Stimulated activated CD8-positive, alpha-beta memory T cell treated with anti-CD3 and anti-CD28 coated beads, Interleukin-7, amount 100 ng/mL, for 1 hour (primary cell): ENCODE measurements at places on chromosomes 5 and 9.

DNA sequence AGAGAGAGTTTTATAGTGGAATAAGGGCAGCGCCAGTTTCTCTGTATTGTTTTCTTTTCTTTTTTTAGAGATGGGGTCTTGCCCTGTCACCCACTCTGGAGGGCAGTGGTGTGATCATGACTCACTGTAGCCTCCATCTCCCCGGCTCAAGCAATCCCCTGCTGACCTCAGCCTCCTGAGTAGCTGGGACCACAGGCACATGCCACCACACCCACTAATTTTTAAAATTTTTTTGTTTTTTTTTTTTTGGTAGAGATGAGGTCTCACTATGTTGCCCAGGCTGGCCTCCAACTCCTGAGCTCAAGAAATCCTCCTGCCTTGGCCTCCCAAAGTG, 119.0 kb downstream of the PIK3R1 start:
- DNase-seq, result no peak

DNA sequence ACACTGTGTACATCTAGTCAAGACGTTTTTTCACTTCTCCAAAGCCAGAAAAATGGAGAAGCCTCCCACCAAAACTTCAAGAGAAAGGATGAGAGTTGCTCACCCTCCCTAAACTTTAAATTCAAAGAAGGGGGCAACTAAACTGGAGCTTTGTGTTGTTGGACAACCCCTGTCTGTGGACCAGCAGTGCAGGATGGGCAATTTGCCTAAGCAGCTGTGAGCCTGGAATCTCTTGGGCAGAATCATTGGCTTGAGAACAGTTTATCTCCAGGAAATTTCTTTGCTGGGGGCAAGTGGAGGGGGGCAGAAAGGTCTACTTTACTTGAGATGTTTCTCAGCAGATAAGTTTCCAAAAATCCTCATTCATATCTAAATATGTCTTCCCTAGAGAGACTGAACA, 151.8 kb downstream of the MUSK start:
- DNase-seq, result no peak

GRCh38 chr9:86281593-86282076, 703 bp downstream of the ISCA1 start:
- no peak for DNase-seq

GRCh38 chr5:44365345-44365744, 23.9 kb downstream of the FGF10 start:
- DNase-seq, result no peak

GRCh38 chr5:177446200-177447065, at the start of gene PRR7:
TSS of gene PRR7 (plus strand) at chr5:177446814. CDS start at chr5:177455068, 8,254 bp downstream.
- DNase-seq, result peak; percentile 44

DNA sequence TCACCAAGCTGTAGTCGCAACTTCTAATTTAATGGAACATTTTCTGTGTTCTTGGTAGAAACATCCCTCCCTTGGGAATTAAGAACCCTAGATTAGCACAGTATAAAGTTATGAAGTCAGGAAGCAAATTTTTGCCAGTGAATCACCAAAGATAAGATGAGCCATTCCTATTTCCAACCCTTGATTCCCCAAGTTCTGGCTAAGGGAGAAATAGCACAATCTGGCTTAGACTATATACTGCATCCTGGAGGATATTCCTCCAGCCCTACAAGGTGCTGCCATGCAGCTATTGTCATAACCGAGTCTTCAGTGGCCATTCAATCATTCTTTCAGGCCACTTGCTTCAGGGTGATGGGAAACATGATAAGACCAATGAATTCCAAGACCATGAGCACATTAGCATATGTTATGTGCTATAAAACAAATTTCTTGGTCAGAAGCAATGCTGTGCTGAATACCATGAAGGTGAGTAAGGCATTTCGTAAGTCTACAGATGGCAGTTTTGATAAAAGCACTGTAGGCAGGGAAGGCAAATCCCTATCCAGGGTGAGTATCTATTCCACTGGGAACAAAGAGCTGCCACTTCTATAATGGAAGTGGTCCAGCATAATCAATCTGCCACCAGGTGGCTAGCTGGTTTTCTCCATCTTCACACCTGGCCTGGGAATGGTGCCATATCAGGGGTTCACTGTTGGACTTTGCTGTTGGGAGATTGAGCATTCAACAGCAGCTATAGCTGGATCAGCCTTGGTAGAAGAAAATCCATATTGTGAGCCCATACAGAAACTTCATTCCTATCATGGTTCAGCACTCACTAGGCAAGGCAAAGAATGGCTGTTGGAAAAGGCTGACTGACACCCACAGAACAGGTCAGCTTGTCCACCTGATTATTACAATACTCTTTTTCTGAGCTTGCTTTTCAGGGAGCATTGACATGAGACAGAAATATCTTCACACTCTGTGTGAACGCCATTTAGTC, 19.6 kb upstream of the ARL15 start:
- DNase-seq, result no peak

GRCh38 chr9:70988551-70988950, 132.9 kb downstream of the TRPM3 start:
- no peak for DNase-seq
